NCI-H446 (cell line): ENCODE measurements at places on chromosomes 2 and 18.

GRCh38 chr18:36179562-36180355 lies 7.5 kb upstream of the MOCOS start:
- DNase-seq: no peak

DNA sequence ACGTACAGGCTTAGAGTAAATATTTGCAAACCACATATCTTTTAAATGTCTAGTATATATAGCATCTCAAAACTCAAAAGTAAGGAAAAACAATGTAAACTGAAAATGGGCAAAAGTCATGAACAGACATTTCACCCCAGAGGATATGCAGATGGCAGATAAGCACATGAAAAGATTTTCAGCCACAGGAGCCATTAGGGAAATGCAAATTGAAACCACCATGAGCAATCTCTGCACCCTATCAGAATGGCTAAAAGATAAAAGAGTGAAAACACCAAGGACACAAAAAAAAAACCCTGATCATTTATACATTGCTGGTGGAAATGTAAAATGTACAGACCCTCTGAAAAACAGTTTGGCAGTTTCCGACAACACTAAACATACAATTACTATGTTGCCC lies 292.7 kb downstream of the ZNF516 start:
- no peak for DNase-seq

- no peak for DNase-seq
These were observed 295.4 kb upstream of the ATP5MC3 start for GRCh38 chr2:175476948-175477347.

- no peak for DNase-seq
These were observed 115.4 kb downstream of the ACAA2 start for GRCh38 chr18:49697757-49698524.

DNA sequence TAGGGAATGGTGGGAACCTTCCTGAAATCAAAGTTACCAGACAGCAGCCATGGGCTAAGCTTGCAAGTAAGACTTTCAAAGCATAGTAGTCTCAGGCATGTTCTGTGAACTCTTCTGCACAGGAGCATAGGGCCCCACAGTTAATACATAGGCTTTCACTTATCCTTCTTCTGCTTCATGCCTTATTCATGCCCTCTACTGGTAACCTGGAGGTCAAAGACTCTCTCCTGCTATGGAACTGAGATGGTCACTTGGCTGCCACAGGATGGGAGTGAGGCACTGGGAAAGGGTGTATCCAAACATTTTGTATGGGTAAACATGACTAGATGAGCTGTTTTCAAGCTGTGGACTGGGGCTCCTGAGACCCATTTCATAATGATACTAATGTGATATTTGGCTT lies 49.1 kb upstream of the ZNF638 start:
- DNase-seq: no peak

DNA sequence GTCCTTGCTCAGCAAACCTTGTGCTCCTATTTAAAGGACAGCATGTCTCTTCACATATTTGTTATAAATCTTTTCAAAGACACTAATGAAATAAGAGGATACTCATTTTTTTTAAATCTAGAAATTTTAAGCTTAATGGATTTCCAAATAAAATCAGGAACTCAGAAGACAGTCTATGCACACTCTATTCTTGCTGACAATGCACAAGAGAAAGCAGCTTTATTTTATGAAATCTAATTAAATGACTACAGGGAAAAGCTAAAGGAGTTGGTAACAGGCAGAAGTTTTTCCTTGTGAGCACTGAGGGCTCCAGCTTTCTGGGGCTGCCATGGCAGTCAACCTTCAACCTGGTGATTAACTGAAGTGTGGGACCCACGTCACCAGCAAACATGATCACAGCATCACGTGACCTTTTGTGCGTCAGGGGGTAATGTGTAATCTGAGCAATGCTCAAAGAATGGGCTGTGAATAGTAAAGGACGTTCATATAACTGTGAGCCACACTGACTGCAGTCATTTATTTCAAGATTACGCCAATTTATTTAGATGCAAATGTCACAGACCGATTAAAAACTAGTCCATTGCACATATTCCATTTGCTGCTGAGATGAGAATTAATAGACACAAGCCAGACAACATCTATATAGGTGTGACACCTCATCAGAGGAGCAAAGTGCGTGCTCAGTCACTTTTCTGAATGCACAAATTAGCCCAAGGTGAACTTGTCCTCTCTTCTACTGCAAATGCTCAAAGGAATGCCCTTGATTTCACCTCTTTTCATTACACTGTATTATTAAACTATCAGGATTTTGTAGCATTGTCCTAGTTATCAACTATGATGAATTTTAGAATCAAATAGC lies 11.6 kb upstream of the DNER start:
- no peak for DNase-seq

- no peak for DNase-seq
These were observed 58.2 kb upstream of the TFCP2L1 start for GRCh38 chr2:121343191-121343590.

DNA sequence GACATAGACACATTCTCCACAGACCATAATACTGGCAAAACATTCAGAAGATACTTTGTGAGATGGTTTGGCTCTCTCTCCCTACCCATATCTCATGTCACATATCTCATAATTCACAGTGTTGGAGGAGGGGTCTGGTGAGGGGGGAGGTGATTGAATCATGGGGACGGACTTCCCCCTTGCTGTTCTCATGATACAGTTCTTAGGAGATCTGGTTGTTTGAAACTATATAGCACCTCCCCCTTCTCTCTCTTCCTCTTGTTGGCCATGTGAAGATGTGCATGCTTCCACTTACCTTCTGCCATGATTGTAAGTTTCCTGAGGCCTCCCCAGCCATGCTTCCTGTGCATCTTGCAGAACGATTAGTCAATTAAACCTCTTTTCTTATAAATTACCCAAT lies 61.1 kb downstream of the HK2 start:
- DNase-seq: no peak

GRCh38 chr2:30371028-30371689 lies 75.9 kb upstream of the LCLAT1 start:
- DNase-seq: no peak

GRCh38 chr2:181995289-181995688 lies 9.6 kb downstream of the PPP1R1C start:
- no peak for DNase-seq

GRCh38 chr2:168529054-168529833 lies 73.2 kb downstream of the CERS6 start:
- no peak for DNase-seq

DNA sequence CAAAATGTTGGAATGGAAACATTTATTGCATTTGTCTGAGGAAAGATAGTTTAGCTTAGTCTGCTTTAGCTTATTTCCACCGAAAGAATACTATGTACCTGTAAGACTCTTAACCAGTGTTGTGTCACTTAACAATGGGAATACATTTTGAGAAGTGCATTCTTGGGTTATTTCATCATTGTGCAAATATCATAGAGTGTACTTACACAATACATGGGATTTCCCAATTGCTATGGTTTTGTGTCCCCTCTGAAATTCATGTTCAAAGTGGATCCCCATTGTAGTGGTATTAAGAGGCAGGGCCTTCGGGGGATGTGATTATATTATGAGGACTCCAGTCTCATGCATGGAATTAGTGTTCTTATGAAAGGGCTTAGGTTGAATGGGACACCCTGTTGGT lies 249.4 kb upstream of the UBE2E3 start:
- no peak for DNase-seq

GRCh38 chr2:235859651-235860050 lies 308.5 kb downstream of the GBX2 start:
- no peak for DNase-seq

- no peak for DNase-seq
These were observed 161.6 kb downstream of the RDH14 start for GRCh38 chr2:18398833-18399232.

DNA sequence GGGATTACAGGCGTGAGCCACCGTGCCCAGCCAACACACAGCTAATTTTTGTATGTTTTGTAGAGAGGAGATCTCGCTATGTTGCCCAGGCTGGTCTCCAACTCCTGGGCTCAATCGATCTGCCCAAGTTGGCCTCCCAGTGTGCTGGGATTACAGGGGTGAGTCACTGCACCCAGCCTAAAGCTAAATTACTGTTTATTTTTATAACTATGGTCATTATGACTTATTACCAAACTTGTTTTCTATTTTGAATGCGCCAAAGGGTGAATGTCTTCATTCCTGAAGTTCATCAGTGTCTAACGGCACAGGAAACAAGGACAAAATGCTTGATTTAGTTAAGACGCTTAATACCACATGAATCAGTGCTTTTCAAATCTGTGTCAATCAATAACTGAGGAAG lies 38.9 kb upstream of the GREB1L start:
- DNase-seq: no peak

DNA sequence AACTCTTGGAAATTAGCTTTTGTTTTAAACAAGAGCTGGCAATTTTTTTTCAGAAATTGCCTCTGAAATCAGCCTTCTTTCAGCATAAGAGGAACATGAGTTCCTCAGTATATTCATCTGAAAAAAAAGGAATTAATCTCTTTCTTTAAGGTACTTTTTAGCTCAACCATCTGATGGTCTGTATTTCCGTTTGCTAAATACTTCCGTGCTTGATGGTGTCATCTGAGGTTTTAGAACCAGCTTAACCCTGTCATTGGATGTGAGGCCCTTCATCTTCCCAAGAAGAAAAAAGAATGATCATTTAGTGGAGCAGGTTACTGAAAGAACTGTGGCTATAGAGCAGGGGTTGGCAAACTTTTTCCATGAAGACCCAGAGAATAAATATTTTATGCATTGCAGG lies 175.0 kb downstream of the TRABD2A start:
- no peak for DNase-seq

DNA sequence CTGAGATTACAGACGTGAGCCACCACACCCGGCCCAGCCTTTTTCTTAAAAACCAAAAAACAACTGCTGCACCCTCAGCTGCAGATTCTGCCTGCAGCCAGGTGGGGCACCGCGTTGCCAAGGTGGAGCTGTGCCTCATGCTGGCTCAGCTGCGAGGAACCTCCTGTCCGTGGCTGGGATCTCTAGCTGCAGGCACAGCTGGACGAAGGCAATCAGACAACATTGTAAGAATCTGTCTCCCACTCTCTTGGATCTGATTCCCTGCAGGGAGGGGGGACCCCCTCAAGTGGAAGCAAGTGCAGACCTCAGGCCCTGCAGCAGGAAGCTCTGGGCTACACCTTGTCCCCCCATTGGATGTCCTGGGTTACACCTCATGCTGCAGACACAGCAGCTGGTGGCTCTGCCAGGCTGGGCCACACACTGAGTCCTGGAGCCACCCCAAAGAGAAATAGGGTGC lies 24.1 kb downstream of the CIDEA start:
- no peak for DNase-seq

DNA sequence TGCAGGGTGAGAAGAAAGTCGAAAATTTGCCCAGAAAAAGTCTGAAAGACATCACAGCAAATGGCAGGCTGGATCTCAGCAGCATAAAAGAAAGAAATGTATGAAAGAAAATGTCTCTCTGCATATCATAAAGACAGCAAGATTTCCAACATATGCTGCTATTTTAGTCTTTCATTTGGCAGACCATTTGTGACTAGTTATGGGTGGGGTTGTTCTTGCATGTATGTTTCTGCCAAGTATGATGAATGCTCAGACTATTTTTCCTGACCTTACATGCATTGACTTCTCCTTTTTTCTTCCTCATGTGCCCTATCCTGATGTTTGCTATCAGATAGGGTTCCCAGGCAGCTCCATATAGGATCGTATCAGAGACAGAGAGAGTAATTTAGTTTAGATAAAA lies 58.5 kb upstream of the PARD3B start:
- no peak for DNase-seq

GRCh38 chr2:237727363-237727762 lies 71.2 kb upstream of the RBM44 start:
- no peak for DNase-seq

DNA sequence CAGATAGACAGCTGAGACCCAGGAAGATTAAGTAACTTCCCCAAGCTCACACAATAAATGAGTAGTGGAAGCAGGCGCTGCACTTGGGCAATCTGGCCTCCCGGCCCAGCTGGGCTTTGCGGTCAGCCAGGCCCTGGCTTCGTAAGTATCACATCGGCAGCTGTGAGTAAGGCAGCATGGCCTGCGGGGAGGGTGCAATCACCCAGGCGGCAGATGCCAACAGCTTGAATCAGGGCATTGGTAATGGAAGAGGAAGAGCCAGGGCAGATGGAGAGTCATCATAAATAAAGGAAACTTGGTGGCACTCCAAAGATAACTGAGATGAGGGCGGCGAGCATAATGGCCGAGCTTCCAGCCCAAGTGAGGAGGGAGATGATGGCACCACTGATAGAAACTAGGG lies 217.9 kb upstream of the PID1 start:
- no peak for DNase-seq

- no peak for DNase-seq
These were observed 123.2 kb upstream of the LINC00305 start for GRCh38 chr18:64271975-64272659.

- no peak for DNase-seq
These were observed at the start of gene NEU2 for GRCh38 chr2:233032551-233033320. TSS of gene NEU2 (plus strand) at chr2:233032672. CDS start at chr2:233032672, 0 bp downstream.

- no peak for DNase-seq
These were observed 397.4 kb upstream of the SALL3 start for GRCh38 chr18:78582181-78582709.

DNA sequence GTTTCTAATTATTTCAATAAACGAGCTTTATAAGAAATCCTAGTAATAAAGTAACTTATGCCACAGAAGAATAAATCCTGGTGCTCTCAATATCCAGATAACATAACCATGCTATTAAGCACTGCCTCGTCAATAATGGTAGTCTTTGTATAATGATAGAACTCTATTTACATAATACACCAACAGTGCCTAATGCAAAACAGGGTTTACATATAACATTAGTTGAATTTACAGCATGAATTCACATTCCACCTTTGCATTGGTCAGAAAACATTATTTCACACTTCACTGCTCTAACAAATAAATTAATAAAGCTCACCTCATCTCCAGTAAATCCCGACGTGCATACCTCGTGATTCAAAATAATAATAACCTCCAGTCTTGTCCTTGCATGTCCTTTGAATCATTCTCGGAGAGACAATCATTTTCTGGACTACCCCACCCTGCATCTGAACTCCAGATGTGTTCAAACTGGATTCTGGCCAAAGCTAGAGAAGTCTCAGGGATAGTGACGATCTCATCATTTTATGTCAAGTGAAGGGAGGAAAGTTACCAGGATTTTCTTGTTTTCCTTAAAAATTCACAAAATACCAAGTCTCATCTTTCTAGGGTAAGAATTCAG lies 189.2 kb downstream of the NCKAP5 start:
- no peak for DNase-seq

DNA sequence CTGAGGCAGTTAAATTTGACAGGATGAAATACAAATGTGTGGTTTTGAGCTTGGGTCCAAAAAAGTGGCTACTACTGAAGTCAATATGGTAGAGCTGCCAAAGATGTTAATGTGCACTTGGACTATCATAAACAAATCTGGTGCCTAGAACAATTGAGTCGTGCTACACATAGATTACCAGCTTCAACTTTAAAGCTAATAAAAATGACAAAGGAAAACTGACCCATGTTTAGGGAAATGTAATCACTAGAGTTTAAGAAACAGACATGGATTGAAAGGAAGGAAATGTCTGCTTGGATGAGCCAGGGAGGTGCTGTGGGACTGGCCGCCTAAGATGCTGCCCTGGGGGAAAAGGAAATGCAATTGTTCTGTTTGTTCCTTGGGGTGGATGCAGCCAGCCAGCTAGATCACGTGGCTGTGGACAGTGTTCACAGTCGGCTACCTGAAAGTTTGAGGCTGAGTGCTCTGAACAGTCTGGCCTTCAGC lies 36.6 kb downstream of the CYB5A start:
- DNase-seq: no peak
